Upper lobe of right lung (tissue), 1 donor: ENCODE measurements at places on chromosomes 2 and 18.

DNA sequence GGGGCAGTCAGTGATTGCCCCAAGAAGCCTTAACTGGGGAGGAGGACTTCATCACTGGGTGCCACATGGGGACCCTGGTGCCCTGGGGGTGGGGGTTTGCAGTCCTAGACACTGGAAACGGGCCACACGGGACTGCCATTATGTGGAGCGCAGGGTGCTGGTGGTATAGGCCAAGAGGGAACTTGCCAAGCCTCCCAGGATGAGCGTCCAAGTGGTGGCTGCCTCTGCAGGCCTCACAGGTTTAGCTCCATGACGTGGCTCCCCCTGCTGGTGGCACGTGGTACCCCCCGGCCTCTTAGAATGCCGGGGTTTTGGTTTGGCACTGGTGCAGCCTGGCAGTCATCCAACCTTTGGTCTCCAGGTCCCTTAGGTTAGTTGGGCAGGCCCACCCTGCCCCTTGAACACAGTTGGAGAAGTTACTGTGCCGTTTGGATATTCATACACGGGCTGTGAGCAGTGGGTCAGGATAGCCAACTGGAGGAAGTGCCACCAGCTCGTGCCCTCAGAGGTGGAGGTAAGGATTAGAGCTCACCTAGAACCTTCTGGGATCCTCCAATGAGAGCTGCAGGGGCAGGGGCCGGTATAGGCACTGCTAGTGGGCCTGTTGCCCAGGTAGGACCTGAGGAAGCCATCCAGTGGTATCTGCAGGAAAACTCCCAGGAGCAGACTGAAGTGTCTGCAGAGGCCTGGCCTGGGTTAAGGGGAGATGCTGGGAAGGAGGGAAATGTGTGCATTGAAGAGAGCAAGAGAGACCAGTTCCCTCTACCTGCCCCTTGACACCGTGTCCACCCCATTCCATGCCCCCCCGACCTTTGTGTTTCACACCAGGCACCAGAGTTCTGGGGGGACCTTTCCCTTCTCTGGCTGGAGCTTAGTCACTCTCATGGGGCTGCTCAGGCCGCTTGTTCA lies 5.7 kb downstream of the PTMA start:
- peak overlapping the region; percentile 42 for H3K27ac ChIP-seq
- H3K36me3 ChIP-seq: peaks cover 22% of the 10 kb centered on the region
- no peak overlapping the region for H3K4me3 ChIP-seq
- no peaks in the 10 kb centered on the region for H3K27me3 ChIP-seq
- H3K4me1 ChIP-seq: peaks cover 30% of the 10 kb centered on the region

- no peak overlapping the region for H3K27ac ChIP-seq
- H3K4me1 ChIP-seq: no peaks in the 10 kb centered on the region
- peaks cover 5% of the 10 kb centered on the region for H3K27me3 ChIP-seq
- no peaks in the 10 kb centered on the region for H3K36me3 ChIP-seq
- DNase-seq: no peak
- no peak overlapping the region for H3K4me3 ChIP-seq
Measured at GRCh38 chr18:24582771-24583170, 122.3 kb downstream of the HRH4 start.

DNA sequence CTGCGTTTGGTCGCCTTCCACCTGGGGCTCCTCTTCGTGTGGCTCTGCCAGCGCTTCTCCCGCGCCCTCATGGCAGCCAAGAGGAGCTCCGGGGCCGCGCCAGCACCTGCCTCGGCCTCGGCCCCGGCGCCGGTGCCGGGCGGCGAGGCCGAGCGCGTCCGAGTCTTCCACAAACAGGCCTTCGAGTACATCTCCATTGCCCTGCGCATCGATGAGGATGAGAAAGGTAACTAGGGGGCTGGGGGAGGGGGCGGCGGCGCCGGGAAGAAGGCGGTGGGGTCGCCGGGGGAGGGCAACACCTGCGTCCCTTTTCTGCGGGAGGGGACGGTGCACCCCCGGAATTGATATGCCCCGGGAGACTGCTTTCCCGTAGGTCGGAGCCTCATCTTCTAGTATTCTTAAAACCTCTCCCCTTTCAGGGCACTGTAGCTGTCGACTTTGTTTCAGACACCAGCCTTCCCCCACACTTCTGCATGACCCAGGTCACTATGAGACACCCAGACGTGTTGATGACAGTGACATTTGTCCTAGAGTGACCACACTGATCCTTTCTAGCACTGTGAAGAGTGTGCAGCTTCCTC lies 755 bp downstream of the SPAST start:
- peak overlapping the region; percentile 90 for H3K4me3 ChIP-seq
- H3K36me3 ChIP-seq: no peaks in the 10 kb centered on the region
- H3K27ac ChIP-seq: peak overlapping the region; percentile 85
- H3K4me1 ChIP-seq: peaks cover 17% of the 10 kb centered on the region

GRCh38 chr2:217944923-217945322 lies 57.9 kb downstream of the TNS1 start:
- peak overlapping the region; percentile 86 for H3K4me3 ChIP-seq
- H3K4me1 ChIP-seq: peaks cover 13% of the 10 kb centered on the region
- H3K36me3 ChIP-seq: no peaks in the 10 kb centered on the region
- peak; percentile 32 for DNase-seq

- peaks cover 3% of the 10 kb centered on the region for H3K27me3 ChIP-seq
- DNase-seq: no peak
- no peaks in the 10 kb centered on the region for H3K4me1 ChIP-seq
- no peak overlapping the region for H3K27ac ChIP-seq
Measured at GRCh38 chr2:239678186-239678490, 277.3 kb upstream of the HDAC4 start.

DNA sequence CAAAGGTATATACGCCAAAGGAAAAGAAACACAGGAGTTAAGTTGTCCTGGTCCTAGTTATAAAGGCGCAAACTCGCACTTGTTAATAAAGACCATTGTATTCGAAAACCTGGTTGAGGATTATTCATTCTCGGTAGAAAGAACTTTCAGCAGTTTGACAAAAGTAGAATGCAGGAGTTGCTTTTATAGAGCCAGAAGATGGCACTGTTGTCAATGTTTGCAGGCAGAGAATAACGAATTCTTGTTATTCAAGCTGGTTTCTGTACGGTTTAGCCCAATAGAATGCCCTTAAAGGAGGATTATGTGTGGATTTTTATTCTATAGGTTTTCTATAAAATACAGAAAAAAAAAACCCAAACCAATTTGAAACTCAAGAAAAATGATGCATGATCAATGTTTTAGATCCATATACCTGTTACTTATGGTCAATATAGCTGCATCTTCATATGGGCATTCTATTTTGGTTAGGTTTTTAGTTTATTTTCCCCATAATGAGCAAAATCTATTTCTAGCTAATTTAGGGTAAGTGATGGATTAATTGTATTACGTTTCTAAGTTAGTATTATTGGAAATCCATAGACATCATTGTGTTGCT lies 510.3 kb downstream of the PLCL1 start:
- no peak overlapping the region for H3K4me3 ChIP-seq
- no peaks in the 10 kb centered on the region for H3K36me3 ChIP-seq
- no peak overlapping the region for H3K27ac ChIP-seq

GRCh38 chr2:161943011-161943410 lies 131.0 kb downstream of the DPP4 start:
- H3K27me3 ChIP-seq: no peaks in the 10 kb centered on the region
- no peak for DNase-seq
- no peak overlapping the region for H3K27ac ChIP-seq
- no peaks in the 10 kb centered on the region for H3K36me3 ChIP-seq
- H3K4me3 ChIP-seq: no peak overlapping the region
- no peaks in the 10 kb centered on the region for H3K4me1 ChIP-seq

GRCh38 chr2:223227338-223227737 lies 175.3 kb downstream of the KCNE4 start:
- no peak overlapping the region for H3K27ac ChIP-seq
- no peaks in the 10 kb centered on the region for H3K27me3 ChIP-seq
- H3K4me1 ChIP-seq: no peaks in the 10 kb centered on the region
- DNase-seq: no peak

GRCh38 chr2:216156822-216157221 lies 47.7 kb downstream of the XRCC5 start:
- no peaks in the 10 kb centered on the region for H3K4me1 ChIP-seq
- H3K27ac ChIP-seq: no peak overlapping the region
- H3K36me3 ChIP-seq: peaks cover 79% of the 10 kb centered on the region
- no peak overlapping the region for H3K4me3 ChIP-seq
- DNase-seq: no peak

- H3K36me3 ChIP-seq: peaks cover 25% of the 10 kb centered on the region
- H3K27me3 ChIP-seq: no peaks in the 10 kb centered on the region
- H3K4me1 ChIP-seq: peaks cover 28% of the 10 kb centered on the region
- H3K27ac ChIP-seq: no peak overlapping the region
Measured at GRCh38 chr2:37085731-37086147, 1.4 kb downstream of the GPATCH11 start.

DNA sequence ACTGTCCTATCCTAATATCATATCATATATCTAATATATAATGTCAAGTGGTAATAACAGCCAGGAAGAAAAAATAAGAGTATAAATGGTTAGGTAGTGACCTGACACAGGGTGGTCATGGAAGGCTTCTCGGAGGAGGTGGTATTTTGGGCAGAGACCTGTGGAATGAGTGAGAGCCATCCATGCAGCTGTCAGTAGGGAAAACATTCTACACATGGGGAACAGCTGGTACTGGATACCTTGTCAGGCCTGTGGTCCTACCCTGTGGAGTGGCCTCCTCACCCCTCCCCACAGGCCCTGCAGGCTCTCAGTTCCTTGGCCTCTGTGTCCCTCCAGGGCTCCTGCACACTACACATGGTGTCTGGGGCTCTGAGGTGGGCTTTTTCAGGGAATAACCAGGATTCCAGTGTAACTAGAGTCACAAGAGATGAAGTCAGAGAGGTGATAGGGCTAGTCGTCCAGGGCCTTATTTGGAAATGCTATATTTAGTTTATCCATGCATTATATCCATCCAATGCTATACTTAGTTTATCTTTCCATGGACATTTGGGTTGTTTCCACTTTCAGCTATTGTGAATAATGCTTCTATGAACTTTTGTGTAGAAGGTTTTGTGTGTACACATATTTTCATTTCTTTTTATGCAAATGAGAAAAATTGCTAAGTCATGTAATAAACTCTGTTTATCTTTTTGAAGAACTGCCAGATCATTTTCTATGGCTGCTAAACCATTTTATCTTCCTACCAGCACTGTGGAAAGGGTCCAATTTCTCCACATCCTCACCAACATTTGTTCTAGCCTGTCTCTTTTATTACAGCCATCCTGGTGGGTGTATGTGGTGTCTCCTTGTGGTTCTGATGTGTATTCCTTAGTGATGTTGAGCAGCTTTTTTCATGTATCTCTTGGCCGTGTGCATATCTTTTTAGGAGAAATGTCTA lies 75.6 kb downstream of the TPGS2 start:
- H3K36me3 ChIP-seq: no peaks in the 10 kb centered on the region
- H3K4me3 ChIP-seq: no peak overlapping the region
- no peak overlapping the region for H3K27ac ChIP-seq

DNA sequence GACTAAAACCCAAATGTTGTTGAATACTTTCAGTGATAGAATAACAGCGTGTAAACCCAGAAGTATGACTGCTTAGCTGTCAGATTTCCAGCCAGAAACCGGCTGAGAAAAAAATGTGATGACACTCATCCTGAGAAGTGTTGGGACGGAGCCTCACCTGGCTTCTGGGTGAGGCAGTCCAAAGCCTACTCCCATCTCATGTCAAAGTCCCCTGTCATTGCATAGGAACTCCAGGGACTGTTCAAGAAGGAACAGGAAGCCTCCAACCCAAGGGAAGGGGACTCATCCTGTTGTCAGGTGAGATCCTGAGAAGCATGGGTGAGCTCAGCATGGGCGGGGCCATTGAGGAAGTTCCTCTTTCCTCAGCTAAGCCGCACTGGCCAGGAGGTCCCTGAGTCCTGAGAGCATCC lies 11.3 kb upstream of the CHRNA1 start:
- no peak overlapping the region for H3K27ac ChIP-seq
- H3K27me3 ChIP-seq: no peaks in the 10 kb centered on the region
- DNase-seq: no peak
- H3K4me1 ChIP-seq: peaks cover 9% of the 10 kb centered on the region
- H3K4me3 ChIP-seq: no peak overlapping the region

GRCh38 chr2:9287400-9288045 lies 80.9 kb downstream of the ASAP2 start:
- no peaks in the 10 kb centered on the region for H3K4me1 ChIP-seq
- no peaks in the 10 kb centered on the region for H3K36me3 ChIP-seq
- H3K4me3 ChIP-seq: no peak overlapping the region

DNA sequence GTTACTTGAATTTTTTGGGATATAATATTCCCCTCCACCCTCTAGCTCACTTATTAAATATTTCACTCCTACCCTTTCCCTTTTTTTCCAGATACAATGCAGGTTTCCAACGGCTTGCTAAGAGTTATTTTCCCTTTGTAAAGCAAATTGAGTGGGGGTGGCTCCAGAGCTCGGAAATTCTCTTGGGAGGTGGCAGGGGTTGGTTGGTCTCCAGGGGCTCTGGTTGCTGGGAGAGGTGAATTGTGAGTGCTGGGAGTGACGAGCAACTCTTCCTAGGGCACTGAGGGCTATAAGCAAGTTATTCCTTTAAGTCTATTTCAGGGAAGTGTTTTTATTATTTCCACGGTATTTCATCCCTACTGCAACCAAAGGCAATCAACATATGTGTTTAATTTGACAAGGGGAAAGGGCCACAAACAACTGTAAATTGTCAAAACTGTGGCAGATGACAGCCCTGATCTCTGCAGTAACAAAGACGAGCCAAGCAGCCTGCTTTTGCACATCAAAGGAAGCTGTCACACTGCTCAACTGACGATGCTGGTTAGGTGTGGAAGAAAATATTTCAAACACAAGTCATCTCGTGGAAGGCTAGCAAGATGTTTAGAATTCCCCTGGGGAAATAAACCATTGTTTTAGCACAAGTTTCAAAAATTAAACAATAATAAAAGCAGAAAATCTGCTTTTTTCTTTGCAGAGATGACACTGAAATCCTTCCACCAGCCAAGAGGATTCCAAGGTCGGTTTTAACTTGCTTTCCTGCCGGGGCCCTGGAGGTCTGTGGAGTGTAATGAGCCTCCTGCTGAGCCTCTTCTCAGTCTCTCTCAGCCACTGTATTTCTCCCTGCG lies 34.8 kb upstream of the ASXL2 start:
- H3K4me1 ChIP-seq: no peaks in the 10 kb centered on the region
- H3K4me3 ChIP-seq: no peak overlapping the region
- H3K27ac ChIP-seq: no peak overlapping the region

DNA sequence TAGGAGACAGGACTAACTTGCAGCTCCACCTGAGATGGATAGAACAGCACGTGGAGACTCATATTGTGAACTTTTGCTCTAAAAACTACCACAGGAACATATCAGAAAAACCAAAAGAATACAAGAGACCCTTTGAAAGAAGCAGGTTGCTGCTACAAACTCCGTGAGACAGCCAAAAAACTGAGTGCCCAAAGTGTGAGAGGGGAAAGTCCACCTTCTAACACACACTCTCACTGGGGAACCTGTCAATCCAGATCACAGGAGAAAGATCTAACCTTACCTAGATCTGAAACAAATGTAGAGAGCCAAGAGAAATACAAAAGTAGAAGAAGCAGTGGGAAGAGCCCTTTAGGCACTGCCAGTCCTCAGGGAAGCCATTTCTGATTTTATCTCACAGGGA lies 46.3 kb upstream of the SPOPL start:
- no peak overlapping the region for H3K27ac ChIP-seq
- no peak overlapping the region for H3K4me3 ChIP-seq
- no peaks in the 10 kb centered on the region for H3K36me3 ChIP-seq

- no peaks in the 10 kb centered on the region for H3K27me3 ChIP-seq
- no peaks in the 10 kb centered on the region for H3K4me1 ChIP-seq
- no peak overlapping the region for H3K27ac ChIP-seq
- no peaks in the 10 kb centered on the region for H3K36me3 ChIP-seq
- DNase-seq: no peak
- H3K4me3 ChIP-seq: no peak overlapping the region
Measured at GRCh38 chr2:29215739-29216608, 100.8 kb downstream of the CLIP4 start.

- no peak overlapping the region for H3K4me3 ChIP-seq
- H3K36me3 ChIP-seq: no peaks in the 10 kb centered on the region
- H3K4me1 ChIP-seq: no peaks in the 10 kb centered on the region
- H3K27ac ChIP-seq: no peak overlapping the region
- no peaks in the 10 kb centered on the region for H3K27me3 ChIP-seq
Measured at GRCh38 chr18:36697905-36698304, 130.9 kb downstream of the TPGS2 start.
